ENCODE measurements at places on chromosomes 2 and 18.

- no peak for DNase-seq
- H3K4me1 ChIP-seq, result no peaks in the 10 kb centered on the region
- no peak overlapping the region for H3K27ac ChIP-seq
- no peaks in the 10 kb centered on the region for H3K27me3 ChIP-seq
Observed at GRCh38 chr2:228698963-228699362, 517.5 kb upstream of the SPHKAP start.

- no peak overlapping the region for H3K4me3 ChIP-seq
- H3K27me3 ChIP-seq, result no peaks in the 10 kb centered on the region
- DNase-seq, result peak; percentile 58
- H3K4me1 ChIP-seq, result peaks cover 43% of the 10 kb centered on the region
- H3K27ac ChIP-seq, result peak overlapping the region; percentile 72
- no peaks in the 10 kb centered on the region for H3K36me3 ChIP-seq
Observed at GRCh38 chr18:7927119-7927518, 360.0 kb downstream of the PTPRM start.

- peak; percentile 82 for DNase-seq
- peaks cover 8% of the 10 kb centered on the region for H3K36me3 ChIP-seq
- H3K4me3 ChIP-seq, result no peak overlapping the region
- no peaks in the 10 kb centered on the region for H3K27me3 ChIP-seq
Observed at GRCh38 chr18:76943542-76944339, 121.4 kb downstream of the ZNF236 start.

DNA sequence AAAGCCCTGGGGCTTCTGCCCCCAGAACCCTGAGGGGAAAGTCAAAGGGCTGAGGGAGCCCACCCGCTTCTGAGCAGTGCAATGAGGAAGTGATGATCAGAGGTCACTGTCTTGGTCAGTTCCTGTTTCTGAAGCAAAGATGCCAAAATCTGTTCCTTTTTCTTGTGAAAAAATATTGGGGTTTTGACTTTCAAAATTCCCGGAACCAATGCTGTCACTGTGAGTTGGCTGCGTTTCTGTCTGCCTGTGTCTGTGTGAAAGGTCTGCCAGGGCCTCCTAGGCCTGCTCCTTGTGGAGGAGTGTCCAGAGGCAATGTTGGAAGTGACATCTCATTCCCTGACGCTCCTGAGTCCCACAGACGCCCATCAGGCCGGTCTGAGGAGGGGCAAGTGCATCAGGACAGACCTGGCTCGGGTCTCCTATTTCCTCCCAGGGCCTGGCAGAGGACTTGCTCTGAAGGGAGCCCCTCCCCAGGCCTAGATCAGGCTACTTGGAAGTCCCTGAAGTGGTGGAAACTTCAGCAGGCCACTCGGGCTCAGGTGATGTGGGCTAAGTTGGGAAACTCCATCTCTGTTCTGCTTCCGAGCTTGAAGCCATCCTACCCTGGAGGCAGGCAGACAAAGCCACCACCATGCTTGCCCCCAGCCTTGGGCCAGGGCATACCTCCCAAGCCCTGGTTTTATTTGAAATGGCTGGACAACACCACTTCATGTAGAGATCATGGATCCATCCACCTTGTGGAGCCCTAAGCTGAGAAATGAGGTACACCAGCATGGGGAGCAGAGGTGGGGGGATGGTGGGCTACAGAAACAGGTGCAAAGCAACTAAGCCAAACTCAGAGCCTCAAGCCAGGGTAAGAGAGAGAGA lies 51.0 kb downstream of the PKDCC start:
- H3K27ac ChIP-seq, result no peak overlapping the region
- peak; percentile 36 for DNase-seq
- H3K4me3 ChIP-seq, result no peak overlapping the region
- no peaks in the 10 kb centered on the region for H3K36me3 ChIP-seq
- H3K27me3 ChIP-seq, result no peaks in the 10 kb centered on the region

DNA sequence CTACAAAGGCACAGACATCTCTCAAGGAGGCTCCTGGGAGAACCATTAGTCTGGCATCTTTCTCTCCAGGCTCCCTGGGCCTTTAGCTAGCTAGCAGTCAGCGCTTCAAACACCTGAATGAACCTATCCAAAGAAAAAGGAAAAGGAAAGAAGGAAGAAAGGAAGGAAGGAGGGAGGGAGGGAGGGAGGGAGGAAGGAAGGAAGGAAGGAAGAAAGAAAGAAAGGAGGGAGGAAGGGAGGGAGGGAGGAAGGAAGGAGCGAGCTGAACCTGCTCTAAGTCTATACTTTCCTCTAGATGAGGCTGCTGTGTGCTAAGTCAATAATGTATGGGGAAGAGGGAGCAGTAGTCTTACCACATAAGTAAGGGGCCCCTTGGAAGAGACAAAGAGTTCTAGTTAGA lies 5.1 kb upstream of the BCL11A start:
- DNase-seq, result no peak
- peaks cover 63% of the 10 kb centered on the region for H3K27me3 ChIP-seq
- H3K4me1 ChIP-seq, result peaks cover 3% of the 10 kb centered on the region
- no peaks in the 10 kb centered on the region for H3K36me3 ChIP-seq
- no peak overlapping the region for H3K4me3 ChIP-seq

DNA sequence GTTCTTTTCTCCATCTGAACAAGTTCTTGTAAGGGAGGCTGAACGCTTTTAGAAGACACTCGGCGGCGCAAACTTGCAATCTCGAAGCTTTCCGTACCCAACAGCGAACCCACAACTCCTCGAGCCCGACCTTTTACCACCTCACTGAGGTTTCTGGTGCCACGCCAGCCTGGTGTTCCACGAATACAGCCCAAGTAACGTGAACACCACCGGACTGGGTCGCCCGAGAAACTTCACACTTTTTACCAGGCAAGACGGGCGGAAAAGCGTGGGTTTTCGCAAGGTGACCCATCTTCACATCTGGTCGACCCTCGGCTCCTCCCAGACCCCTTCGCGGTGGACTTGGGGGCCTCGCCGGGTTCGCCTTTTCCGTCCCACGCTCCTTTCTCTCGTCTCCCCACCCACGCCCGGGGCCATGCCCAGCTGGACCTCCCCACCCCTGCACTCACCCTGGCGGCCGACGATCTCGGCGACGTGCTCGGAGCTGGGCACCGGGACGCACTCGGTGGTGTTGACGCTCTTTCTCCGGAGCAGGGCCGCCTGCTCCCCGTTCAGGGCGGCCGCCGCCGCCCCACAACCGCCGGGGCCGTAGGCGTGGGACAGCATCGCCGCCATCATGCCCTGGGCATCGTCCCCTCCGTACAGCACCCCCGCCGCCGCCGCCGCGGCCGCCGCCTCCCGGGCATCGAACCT lies 1.2 kb downstream of the MEX3C start:
- peak overlapping the region; percentile 95 for H3K4me3 ChIP-seq
- H3K27me3 ChIP-seq, result no peaks in the 10 kb centered on the region
- H3K27ac ChIP-seq, result peak overlapping the region; percentile 98
- no peaks in the 10 kb centered on the region for H3K36me3 ChIP-seq
- DNase-seq, result peak; percentile 36
- H3K4me1 ChIP-seq, result peaks cover 36% of the 10 kb centered on the region

GRCh38 chr18:63965716-63966330 lies 4.1 kb upstream of the SERPINB8 start:
- DNase-seq, result no peak
- H3K27ac ChIP-seq, result no peak overlapping the region
- H3K4me3 ChIP-seq, result no peak overlapping the region
- peaks cover 39% of the 10 kb centered on the region for H3K27me3 ChIP-seq
- H3K36me3 ChIP-seq, result no peaks in the 10 kb centered on the region
- H3K4me1 ChIP-seq, result peaks cover 4% of the 10 kb centered on the region

Measured in cardiac muscle cell (in vitro differentiated cells and primary cell).